ENCODE measurements at places on chromosomes 16 and 17. TPM values are rescaled to one million over a fixed set of nuclear protein-coding genes. Genes with fewer than 3 reads are reported as not detected.

The MAPT gene
- polyA plus RNA-seq, result 6.2 TPM

The PYY gene
- polyA plus RNA-seq, result 0.52 TPM

The NPLOC4 gene
- polyA plus RNA-seq, result 52.5 TPM

The CHAD gene
- 5.2 TPM for polyA plus RNA-seq

The BLTP2 gene
- 92.7 TPM for polyA plus RNA-seq

The CCL17 gene
- polyA plus RNA-seq, result 0.43 TPM

The PRSS22 gene
- polyA plus RNA-seq, result 16.7 TPM

The MYH8 gene
- not detected for polyA plus RNA-seq

The CCL11 gene
- 0.22 TPM for polyA plus RNA-seq

The MT1E gene
- polyA plus RNA-seq, result 16.7 TPM

The PHOSPHO1 gene
- polyA plus RNA-seq, result 1.5 TPM

The GNGT2 gene
- 4.2 TPM for polyA plus RNA-seq

The DCUN1D3 gene
- polyA plus RNA-seq, result 10.0 TPM

The HSD17B1 gene
- polyA plus RNA-seq, result 5.8 TPM

The CCT6B gene
- polyA plus RNA-seq, result 4.0 TPM

The HOXB1 gene
- polyA plus RNA-seq, result 0.09 TPM

The ADAD2 gene
- polyA plus RNA-seq, result 1.4 TPM

The HOXB9 gene
- polyA plus RNA-seq, result 0.09 TPM

The TTYH2 gene
- 16.6 TPM for polyA plus RNA-seq

The OTOP2 gene
- not detected for polyA plus RNA-seq

The TEKT1 gene
- polyA plus RNA-seq, result 2.6 TPM

The ADAP2 gene
- 5.1 TPM for polyA plus RNA-seq

The KRTAP4-1 gene
- not detected for polyA plus RNA-seq

The VTN gene
- polyA plus RNA-seq, result 0.72 TPM

The GAST gene
- not detected for polyA plus RNA-seq

The IQCK gene
- 25.3 TPM for polyA plus RNA-seq

The PIK3R5 gene
- 2.0 TPM for polyA plus RNA-seq

The RRN3 gene
- 49.7 TPM for polyA plus RNA-seq

The SYT17 gene
- 15.0 TPM for polyA plus RNA-seq

The COL1A1 gene
- polyA plus RNA-seq, result 421 TPM

The NPIPA3 gene
- 3.2 TPM for polyA plus RNA-seq

The EVPL gene
- polyA plus RNA-seq, result 48.2 TPM

The DOC2A gene
- 3.1 TPM for polyA plus RNA-seq

The WBP2 gene
- polyA plus RNA-seq, result 71.8 TPM

The ZNF750 gene
- polyA plus RNA-seq, result 0.61 TPM

The CD300A gene
- 1.6 TPM for polyA plus RNA-seq

The WNT3 gene
- polyA plus RNA-seq, result 2.4 TPM

The MYH13 gene
- not detected for polyA plus RNA-seq

The RTN4RL1 gene
- 0.51 TPM for polyA plus RNA-seq

The ASIC2 gene
- 0.55 TPM for polyA plus RNA-seq

The HSD17B2 gene
- 0.11 TPM for polyA plus RNA-seq

The NLRP1 gene
- polyA plus RNA-seq, result 28.9 TPM

The PLD2 gene
- 70.0 TPM for polyA plus RNA-seq

The HSD3B7 gene
- polyA plus RNA-seq, result 4.1 TPM

The MCRIP1 gene
- polyA plus RNA-seq, result 87.4 TPM

The DOC2B gene
- 3.4 TPM for polyA plus RNA-seq

The KRTAP17-1 gene
- not detected for polyA plus RNA-seq
